ENCODE measurements at places on chromosomes 5 and 9. TPM values are rescaled to one million over a fixed set of nuclear protein-coding genes. Genes with fewer than 3 reads are reported as not detected.
A peak's percentile ranks its signal among the peaks of the same experiment; 100 is the strongest.

GRCh38 chr9:70806875-70807274 lies 314.5 kb downstream of the TRPM3 start:
- no peak for DNase-seq
- H3K27ac ChIP-seq: no peak overlapping the region
- H3K4me3 ChIP-seq: no peak overlapping the region
- no peaks in the 10 kb centered on the region for H3K36me3 ChIP-seq
- no peaks in the 10 kb centered on the region for H3K4me1 ChIP-seq

DNA sequence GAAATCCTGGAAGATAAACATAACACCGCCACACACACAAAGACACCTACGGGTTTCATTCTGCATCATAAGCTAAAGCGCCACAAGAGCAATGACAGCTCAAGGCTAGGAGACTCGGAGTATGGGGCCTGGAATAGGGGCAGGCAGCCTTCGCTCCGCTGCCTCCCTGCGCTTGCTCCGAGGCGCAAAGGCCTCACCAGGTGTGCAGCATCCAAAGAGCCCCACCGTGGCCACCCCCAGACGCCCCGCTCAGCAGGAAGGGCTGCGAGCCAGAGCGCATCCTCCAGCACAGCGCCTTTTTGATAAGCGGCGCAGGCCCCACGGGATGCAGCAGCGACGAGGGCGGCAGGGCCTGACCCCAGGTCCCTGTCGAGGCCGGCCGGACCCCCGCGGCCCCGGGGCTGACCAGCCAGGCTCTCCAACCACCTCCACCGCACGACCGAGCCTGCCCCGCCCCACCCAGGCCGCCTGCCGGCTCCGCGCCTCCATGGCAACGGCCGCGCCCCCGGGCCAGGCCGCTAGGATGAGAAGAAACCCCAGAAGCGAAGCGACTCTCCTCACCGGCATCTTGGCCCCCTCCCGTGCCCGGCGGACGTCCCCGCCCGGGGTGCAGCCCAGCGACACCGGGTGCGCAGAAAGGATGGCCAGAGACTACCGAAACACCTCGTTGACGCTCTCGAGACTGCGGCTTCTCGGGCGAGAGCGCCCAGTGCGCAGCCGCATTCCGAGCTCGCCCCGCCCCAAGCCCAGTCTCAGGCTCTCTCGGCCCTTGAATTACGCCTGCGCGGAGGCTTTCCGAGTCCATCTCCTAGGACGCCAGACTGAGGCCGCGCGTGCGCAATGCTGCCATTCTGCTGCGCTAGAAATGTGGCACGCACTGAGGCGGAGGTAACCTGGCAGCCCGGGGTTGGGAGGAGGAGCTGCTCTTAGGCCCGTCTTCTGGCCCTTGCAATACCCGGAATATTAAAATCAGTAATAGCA lies at the start of gene KIF3A:
TSS of gene KIF3A (minus strand) at position 694 of the 981 bp plus-strand sequence. CDS start at position 567, 127 bp downstream.
- H3K36me3 ChIP-seq: no peaks in the 10 kb centered on the region
- no peaks in the 10 kb centered on the region for H3K27me3 ChIP-seq
- DNase-seq: peak; percentile 99
- peaks cover 7% of the 10 kb centered on the region for H3K4me1 ChIP-seq
- H3K27ac ChIP-seq: peak within 1 kb of the TSS; percentile 76

The BAAT gene
- total RNA-seq: not detected

The ZDHHC11 gene
- total RNA-seq: 28.7 TPM

The BDP1 gene
- 26.8 TPM for total RNA-seq

- no peak for DNase-seq
- H3K4me1 ChIP-seq: no peaks in the 10 kb centered on the region
- no peak overlapping the region for H3K27ac ChIP-seq
- no peaks in the 10 kb centered on the region for H3K36me3 ChIP-seq
- H3K27me3 ChIP-seq: no peaks in the 10 kb centered on the region
Observed at GRCh38 chr5:110008131-110008530, 318.4 kb downstream of the MAN2A1 start.

DNA sequence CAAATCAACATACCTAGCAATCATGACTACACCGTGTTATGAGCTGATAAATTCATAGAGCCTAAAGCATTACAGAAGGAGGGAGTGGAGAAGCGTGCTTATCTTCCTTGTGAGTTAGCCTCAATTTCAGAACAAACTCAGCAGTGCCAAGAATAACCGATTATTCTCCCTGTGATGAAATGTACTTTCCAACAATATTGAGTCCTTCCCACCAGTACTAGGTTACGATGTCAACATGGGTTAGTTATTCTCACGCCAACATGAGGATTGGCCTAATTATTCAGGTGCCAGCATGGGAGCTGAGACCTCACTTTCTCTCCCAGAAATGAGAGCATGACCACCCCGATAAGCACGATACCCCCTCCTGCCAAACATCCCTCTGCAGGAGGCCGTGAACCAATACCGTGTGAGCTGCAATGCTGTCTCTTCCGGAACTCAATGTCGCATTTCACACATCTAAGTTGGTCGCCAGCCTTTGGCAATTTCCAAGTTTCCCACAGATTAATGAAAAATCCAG lies 193.7 kb downstream of the ENC1 start:
- H3K4me1 ChIP-seq: no peaks in the 10 kb centered on the region
- no peak overlapping the region for H3K4me3 ChIP-seq
- H3K36me3 ChIP-seq: no peaks in the 10 kb centered on the region
- no peaks in the 10 kb centered on the region for H3K27me3 ChIP-seq
- no peak for DNase-seq
- H3K27ac ChIP-seq: no peak overlapping the region

The IRX2 gene
- total RNA-seq: 52.1 TPM

The CNTNAP3 gene
- total RNA-seq: 7.4 TPM

The STING1 gene
- total RNA-seq: 120 TPM

The SMC2 gene
- total RNA-seq: 10.4 TPM

GRCh38 chr9:131609099-131609830 lies 63.9 kb downstream of the PRRT1B start:
- H3K27me3 ChIP-seq: no peaks in the 10 kb centered on the region
- no peak overlapping the region for H3K4me3 ChIP-seq
- H3K36me3 ChIP-seq: peaks cover 90% of the 10 kb centered on the region
- no peak for DNase-seq

DNA sequence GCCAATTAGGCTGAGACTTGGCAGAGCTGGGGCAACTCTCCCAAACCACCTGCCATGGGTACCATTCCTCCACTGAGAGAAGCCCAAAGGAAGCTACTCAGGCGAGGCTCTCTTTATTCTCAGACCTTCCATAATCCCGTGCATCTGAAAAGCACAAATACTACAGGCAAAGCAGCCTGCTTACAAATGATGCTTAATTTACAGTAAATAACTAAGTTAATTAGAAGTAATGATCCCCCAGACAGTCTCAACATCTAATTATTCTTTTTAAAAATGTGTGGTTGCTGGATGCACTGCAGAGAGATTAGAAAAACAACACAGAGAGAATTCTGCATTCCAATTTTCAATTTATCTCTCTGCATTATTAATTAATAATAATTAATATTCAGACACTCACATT lies 53.1 kb downstream of the AK8 start:
- no peaks in the 10 kb centered on the region for H3K4me1 ChIP-seq
- no peak overlapping the region for H3K4me3 ChIP-seq
- H3K36me3 ChIP-seq: no peaks in the 10 kb centered on the region
- DNase-seq: no peak
- H3K27ac ChIP-seq: no peak overlapping the region

DNA sequence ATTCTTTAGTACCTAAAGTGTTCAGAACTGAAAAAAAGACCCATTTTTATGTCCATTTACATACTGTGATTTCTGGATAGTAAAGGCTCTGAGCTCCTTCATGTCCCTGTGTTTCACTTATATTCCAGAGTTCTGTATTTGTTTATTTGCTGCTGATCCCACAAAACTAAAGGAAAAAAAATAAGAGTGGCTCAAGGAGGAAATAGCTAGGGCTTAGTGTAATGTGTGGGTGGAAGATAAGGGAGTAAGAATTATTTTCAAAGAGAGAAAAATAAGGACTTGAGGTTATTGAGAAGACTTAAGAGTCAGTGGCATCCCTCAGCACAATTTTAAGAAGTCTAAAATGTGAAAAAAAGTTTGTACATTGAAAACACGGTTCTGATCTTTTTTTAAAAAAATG lies 46.0 kb downstream of the ENTREP1 start:
- no peak overlapping the region for H3K4me3 ChIP-seq
- H3K4me1 ChIP-seq: peaks cover 3% of the 10 kb centered on the region
- H3K36me3 ChIP-seq: no peaks in the 10 kb centered on the region
- no peak overlapping the region for H3K27ac ChIP-seq

DNA sequence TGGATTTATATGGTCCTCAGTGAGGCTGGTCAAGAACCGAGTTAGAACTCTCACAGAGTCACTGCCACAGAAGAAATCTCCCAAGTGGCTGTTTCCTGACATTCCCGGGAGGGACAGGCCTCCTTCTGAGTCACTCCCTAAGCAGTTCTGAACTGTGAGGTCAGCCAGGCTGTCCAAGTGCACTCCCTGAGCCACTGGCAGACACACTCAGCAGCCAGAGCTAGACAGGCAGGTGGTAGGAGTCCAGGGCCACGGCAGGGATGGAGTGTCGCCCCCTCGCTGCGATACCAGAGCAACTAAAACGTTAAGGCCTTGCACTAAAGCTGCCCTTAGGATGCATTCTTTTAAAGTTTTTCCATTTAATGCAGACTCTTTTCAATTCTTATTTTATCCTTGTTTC lies 3.4 kb downstream of the IL4 start:
- peaks cover 19% of the 10 kb centered on the region for H3K4me1 ChIP-seq
- DNase-seq: peak; percentile 79
- no peak overlapping the region for H3K4me3 ChIP-seq
- H3K36me3 ChIP-seq: no peaks in the 10 kb centered on the region

The SPATA31A5 gene
- not detected for total RNA-seq

The C5orf52 gene
- not detected for total RNA-seq

DNA sequence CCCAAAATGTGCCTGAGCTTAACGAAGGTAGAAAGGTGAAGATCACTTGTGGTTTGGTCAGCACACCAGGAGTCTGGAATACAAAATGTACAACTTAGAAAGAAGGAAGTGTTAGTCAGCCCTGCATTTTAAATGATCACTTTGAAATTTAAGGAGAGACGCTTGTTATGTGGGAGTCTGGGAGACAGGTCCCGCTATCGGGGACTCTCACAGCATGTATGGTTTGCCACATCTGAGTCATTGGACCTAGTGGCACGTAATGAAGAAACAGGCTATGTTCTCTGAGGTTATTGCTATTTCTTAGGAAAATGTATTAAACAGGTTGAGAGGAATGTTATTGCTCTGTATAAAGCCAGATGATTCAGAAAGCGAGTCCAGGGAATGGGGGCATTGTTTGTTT lies 2362.5 kb upstream of the WWC1 start:
- H3K27me3 ChIP-seq: no peaks in the 10 kb centered on the region
- no peaks in the 10 kb centered on the region for H3K36me3 ChIP-seq
- no peak overlapping the region for H3K27ac ChIP-seq
- no peak overlapping the region for H3K4me3 ChIP-seq

The GABRA1 gene
- total RNA-seq: not detected

GRCh38 chr5:110815916-110816605 lies 77.3 kb downstream of the SLC25A46 start:
- DNase-seq: no peak
- H3K4me1 ChIP-seq: peaks cover 4% of the 10 kb centered on the region
- no peak overlapping the region for H3K4me3 ChIP-seq
- H3K27me3 ChIP-seq: no peaks in the 10 kb centered on the region
- H3K36me3 ChIP-seq: no peaks in the 10 kb centered on the region

Data from lower lobe of right lung (tissue), 2 donors.